ENCODE measurements at places on chromosomes 7 and 10.

GRCh38 chr7:77679608-77680007 lies 16.7 kb upstream of the RSBN1L start:
- no peak for DNase-seq

GRCh38 chr10:72911758-72912157 lies 18.2 kb downstream of the OIT3 start:
- no peak for DNase-seq

GRCh38 chr10:33164060-33164709 lies 170.3 kb downstream of the NRP1 start:
- DNase-seq = no peak

GRCh38 chr10:131363416-131363815 lies 51.9 kb upstream of the TCERG1L start:
- no peak for DNase-seq

DNA sequence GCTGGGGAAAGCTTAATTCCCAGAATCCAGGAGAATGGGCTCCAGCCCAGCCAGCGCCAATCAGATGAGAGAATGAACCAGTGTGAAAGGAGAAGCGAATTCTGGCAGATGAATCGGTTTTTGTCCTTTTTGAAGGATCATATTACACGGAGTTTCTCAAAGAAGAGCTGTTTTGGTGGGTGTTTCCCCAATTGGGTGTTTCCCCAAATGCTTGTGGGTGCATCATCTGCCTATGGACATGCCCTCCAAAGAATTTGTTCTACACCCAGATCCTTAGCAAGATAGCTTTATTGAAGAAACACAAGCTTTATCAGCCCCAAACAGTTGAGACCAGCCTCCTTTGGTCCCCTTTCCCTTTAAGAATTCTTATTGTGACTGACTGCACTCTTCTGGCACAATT lies 186.5 kb upstream of the GPR26 start:
- DNase-seq = no peak

DNA sequence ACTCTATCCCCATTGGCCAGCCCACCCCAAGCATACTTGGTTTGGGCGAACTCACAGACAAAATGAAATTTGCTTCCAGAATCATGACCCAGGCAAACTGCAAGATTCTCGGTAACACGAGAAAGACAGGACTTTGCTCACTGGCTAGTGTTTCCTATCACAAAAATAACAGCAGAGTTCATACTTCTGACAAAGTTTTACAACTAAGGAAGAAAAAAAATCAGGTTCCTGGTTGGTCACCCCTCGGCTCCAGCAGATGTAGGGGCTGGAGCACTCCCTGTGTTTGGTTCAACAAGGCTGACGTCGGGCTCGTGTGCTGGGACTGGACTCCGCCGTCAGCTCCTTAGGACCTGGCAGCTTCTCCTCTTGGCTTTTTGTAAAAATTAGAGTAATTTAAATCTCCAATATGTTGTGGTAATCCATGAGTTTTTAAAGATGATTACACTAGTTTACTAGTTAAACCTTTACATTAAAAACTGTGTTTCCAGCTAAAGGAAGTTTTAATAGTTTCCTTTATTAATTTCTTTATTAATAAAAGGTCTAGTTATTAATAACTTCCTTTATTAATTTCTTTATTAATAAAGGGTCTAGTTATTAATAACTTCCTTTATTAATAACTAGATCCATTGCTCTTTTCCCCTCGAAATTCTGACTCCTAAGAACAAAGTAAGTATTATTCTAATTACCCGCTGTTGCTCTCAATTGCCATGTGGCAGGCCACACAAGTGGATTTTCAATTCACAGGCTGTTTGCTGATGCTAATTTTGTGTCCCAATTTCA lies 115.6 kb upstream of the RNF32 start:
- no peak for DNase-seq

GRCh38 chr10:126235091-126235978 lies 152.9 kb downstream of the ADAM12 start:
- no peak for DNase-seq

DNA sequence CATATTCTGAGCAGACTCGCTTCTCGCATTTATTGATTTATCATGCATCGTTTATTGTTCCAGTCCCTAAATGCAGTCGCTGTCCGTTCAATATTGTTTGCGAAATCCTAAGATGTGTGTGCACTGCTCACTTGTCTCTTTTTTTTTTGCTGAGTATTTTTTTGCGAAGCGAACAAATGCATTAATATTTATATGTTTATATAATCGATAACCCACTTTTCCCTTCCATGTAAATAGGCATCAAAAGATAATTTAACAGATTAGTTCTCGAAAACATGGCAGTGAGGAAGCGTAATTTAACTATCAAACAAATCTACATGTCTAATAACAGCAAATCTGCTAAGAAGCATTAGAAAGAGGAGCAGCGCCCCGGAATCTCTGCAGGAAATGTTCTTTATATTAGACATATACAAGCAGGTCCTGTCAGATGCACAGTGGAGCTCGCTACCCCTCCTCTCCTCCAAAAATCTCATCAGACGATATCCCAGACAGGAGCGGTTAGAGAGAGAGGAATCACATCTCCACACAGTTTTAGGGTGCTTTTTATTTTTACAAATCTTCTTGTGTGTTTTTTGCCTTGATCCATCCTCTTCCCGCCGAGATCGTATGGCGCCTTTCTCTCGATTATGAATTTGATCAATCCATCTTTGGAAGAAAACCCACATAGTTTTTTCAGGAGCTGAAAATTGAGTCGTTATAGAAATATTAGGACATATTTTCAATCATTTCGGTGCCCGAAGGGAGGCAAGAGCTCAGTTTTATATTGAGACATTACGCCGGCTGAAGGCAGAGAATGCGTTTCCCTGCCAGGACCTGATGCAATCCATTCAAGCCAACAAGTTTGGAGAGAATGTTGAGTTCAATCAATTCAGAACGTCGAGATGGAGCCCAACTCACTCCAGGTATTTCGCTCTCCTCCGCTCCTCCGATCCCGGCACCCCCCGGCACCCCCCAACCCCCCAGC lies at the start of gene ARID5B:
TSS of gene ARID5B (plus strand) at position 871 of the 964 bp plus-strand sequence. CDS start at position 882, 11 bp downstream.
- peak; percentile 18 for DNase-seq

DNA sequence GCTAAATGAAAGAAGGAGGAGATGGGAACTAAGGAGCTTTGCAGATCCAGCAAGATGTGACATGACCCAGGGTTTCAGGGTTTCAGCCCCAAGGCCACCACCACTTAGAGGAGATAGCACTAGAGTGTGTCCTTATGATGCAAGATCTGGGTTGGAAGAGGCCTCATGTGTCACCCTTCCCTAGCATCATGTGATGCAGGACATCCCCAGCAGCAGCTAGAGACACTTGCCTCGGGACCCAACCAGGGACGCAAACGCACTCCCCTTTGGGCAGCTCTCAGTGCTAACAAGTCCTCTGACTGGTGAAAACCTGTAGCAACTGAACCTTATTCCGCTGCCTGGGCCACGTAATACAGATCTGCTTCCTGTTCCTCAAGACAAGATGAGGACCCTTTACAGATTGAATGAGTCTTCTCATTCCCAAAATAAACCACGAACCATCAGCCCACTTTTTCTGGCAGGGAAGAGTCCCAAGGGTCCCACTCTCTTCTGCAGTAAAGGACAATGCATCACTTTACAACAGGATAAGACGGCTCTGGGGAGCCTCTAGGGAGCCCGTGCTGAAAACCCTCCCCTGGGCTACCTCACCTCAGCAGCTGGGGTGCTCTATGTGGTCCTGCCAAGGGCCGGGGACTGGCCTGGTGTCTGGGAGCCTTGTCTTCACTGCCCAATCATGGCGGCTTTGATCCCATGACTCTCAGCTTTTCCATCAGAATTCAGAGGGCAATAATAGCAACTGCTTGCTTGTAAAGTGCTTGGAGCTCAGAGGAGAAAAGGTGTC lies 44.8 kb upstream of the GDF10 start:
- no peak for DNase-seq

DNA sequence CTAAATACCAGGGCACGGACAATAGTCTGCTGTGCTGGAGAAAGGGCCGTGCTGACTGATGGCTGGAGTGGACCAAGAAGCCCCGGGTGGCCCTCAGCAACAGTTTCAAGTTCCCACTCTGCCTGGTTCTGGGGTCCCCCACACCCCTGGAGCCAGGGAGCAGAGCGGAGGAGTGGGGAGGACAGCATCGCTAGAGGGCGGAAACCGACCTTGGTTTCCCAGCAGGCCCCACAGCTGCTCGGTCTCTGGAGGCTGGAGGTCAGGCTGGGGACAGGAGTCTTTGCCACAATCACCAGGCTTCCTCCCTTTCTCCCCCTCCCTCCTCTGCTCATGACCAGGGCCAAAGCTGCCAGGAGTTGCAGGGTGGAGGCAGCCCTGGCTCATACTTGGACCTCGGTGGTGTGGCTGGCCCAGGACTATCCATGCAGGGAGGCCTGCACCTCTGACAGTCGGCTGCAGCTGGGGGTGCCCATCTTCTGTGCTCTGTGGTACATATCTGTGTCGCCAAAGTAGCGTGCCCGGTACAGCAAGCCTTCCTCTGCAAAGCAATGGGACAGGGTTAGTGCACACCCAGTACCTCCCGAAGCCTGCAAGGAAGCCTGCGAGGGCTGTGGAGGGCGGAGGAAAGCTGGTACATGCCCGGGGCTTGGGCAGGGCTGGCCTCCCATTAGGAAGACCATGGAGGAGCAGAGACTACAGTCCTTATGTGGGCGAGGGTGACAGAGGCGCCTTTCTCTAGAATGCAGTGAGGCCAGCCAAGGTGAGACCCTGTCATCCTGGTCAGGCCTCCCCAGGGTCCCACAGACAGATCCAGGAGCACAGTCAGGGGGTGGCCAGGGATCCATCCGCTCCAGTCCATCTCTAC lies 19.1 kb downstream of the DNAJB12 start:
- DNase-seq = peak; percentile 42

DNA sequence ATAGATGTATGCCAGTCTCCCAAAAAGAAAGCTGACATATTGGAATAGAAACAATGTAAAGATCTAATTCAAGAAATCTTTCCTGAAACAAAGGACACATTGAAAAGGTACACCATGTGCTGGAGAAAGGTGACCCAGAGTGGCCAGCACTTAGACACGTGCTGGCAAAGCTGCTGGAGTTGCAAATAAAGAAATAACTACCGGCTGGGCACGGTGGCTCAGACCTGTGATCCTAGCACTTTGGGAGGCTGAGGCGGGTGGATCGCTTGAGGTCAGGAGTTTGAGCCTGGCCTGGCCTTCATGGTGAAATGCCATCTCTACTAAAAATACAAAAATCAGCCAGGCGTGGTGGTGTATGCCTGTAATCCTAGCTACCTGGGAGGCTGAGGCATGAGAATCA lies 35.9 kb downstream of the PKD1L1 start:
- DNase-seq = no peak

- no peak for DNase-seq
These were observed 589.3 kb downstream of the DNAJB6 start for GRCh38 chr7:157926107-157926506.

GRCh38 chr7:25037325-25037724 lies 57.3 kb upstream of the OSBPL3 start:
- DNase-seq = no peak

DNA sequence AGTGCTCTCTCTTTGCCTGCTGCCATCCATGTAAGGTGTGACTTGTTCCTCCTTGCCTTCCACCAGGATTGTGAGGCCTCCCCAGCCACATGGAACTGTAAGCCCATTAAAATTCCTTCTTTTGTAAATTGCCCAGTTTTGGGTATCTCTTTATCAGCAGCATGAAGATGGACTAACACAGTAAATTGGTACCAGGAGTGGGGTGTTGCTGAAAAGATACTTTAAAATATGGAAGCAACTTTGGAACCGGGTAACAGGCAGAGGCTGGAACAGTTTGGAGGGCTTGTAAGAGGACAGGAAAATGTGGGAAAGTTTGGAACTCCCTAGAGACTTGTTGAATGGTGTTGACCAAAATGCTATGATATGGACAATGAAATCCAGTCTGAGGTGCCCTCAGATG lies 63.8 kb upstream of the PPP1R9A start:
- no peak for DNase-seq

DNA sequence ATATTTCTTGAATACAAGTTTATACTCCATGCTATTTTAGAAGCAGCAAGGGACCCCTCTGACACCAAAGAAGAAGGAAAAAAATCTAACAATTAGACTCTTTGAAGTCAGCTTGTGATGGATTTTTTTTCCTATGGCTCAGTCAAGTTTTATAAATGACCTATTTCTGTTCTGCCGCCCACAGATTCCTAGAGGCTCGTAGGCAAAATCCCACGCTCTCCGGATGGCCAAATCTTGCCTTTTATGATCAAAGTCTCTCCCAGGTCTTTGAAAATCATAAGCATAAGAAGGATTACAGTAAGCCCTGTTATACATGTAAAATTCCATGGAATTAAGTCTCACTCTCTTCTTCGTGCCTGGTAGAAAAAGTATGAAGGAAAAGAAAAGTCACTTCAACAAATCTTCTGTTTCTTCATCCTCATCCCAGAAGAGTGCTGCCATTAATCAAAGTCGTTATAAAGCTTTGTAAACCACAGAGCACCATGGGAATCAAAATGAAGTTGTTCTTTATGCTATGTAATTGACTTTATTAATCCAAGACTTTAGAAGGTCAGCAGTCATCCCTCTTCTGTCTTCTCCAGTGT lies 33.1 kb downstream of the ASB13 start:
- no peak for DNase-seq

DNA sequence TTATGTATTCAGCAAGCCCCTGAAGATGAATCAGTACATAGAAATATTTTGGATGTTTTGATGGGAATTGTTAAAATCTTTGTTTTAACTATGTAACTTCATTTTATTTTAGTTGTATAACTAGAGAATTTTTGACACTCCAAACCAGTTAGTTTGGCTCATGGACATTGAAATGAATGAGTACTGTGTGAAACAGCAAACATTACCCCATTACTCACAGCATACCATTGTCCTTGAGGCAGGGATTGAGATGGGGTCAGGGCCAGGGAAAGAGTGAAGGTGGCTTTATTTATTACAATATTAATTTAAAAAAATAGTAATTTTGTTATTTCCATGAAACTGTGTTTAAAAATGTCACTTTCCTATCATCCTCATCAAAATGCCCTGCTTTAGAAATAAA lies 4.8 kb upstream of the BMPER start:
- DNase-seq = no peak

DNA sequence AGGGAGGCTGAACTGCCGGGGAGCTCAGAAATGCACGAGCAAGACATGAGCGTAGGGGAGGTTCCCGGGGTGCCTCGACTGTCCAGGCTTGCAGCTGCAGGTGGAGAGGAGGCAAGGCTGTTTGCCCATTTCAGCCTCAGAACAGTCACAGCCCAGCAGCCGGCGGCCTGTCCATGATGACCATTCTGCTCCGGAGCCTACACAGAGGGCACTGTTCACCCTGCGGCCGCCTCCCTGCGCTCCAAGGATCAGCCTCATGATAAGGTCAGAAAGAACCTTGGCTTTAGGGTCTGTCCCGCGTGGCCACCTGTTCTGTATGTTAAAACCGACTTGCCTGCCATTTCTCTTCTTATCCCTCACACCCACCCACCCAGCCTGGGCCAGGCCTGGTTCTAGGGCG lies 21.9 kb upstream of the CFAP46 start:
- DNase-seq = no peak

DNA sequence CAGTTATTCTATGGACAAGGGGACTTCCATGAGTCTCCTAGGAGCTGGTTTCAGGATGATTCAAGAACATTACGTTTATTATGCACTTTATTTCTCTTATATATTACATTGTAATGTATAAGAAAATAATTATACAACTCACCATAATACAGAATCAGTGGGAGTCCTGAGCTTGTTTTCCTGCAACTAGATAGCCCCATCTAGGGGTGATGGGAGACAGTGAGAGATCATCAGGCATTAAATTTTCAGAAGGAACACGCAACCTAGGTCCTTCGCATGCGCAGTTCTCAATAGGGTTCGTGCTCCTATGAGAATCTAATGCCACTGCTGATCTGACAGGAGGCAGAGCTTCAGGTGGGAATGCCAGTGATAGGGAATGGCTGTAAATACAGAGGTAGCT lies 137.9 kb downstream of the ANKRD30A start:
- no peak for DNase-seq
